Urinary bladder (tissue), 4 donors: ENCODE measurements at places on chromosomes 4 and X. TPM values are rescaled to one million over a fixed set of nuclear protein-coding genes. Genes with fewer than 3 reads are reported as not detected.

TEX13C gene
- total RNA-seq, result not detected

DNA sequence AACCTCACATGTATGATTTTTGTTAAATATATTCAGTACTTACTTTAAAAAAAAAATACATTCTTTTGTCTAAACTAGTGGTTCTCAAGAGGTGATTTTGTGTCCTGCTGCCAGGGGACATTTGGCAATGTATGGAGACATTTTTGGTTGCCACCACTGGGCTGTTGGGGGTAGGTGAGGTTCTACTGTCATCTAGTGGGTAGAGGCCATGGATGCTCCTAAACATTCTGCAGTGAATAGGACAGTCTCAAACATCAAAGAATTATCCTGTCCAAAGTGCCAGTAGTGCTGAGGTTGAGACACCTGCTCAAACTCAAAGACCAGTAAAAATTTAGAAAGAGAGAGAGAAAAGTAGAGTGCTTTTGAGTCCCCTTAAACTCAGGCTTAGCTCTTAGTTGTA is 32.9 kb upstream of the PGM2 start:
- DNase-seq, result no peak

SCOC gene
- total RNA-seq, result 73.0 TPM

- DNase-seq, result no peak
Measured at GRCh38 chr4:90727938-90728337, 600.7 kb downstream of the CCSER1 start.

S100G gene
- total RNA-seq, result not detected

GRCh38 chr4:139501117-139501516 is 47.2 kb downstream of the RAB33B start:
- no peak for DNase-seq

DNA sequence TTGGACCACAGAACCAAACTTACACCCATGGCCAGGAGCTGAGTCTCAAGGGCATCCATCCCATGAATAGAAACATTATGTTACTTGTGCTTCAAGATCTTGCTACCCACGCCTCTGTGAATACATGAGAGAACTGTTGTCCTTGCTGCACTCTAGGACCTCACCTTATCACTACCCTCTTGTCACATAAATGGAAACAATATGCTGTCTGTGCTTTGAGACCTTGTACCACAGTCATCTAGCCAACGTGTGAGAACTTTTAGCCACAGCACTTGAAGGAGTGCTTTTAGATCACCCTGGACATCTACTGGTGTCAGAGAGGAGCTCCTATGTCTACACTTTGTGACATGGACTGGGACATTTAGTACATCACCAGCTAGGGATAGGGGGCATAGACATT is 30.7 kb upstream of the HUWE1 start:
- DNase-seq, result no peak

- DNase-seq, result no peak
Measured at GRCh38 chr4:122606364-122607043, 14.4 kb downstream of the IL21 start.

CD38 gene
- 2.0 TPM for total RNA-seq

DNA sequence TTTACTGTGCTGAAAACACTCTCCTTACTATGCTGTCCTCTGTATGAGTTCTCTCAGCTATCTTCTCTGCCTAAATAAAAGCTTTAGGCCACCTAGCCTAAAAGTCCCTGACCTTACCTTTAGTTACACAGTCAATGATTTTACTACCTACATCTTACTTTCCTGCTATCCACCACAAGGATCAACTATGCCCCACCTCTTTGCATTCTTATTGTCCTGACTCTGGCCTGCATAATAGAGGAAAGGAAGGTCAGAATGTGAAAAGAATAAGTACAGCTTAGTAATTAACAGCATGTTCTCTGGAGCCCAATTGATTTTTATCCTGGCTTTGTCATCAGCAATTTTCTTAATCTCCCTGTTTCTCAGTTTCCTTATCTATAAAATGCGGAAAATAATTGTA is 1257.8 kb downstream of the RPA4 start:
- no peak for DNase-seq

PAGE4 gene
- total RNA-seq, result 13.3 TPM

REPS2 gene
- 15.6 TPM for total RNA-seq

IBSP gene
- total RNA-seq, result not detected

GRCh38 chrX:133794126-133794525 is 191.3 kb downstream of the GPC3 start:
- DNase-seq, result no peak

JADE3 gene
- 9.0 TPM for total RNA-seq

SYNPO2 gene
- total RNA-seq, result 428 TPM

DNA sequence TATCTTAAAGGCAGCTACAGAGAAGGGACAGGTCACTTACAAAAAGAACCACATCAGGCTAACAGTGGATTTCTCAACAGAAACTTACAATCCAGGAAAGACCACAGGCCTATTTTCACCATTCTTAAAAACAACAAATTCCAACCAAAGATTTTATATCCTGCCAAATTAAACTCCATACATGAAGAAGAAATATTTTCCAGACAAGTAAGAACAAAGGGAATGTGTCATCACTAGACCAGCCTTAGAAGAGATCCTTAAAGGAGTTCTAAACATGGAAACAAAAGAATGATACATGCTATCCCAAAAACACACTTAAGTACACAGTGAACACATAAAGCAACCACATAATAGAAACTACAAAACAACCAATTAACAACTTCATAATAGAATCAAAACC is 105.6 kb downstream of the ANXA10 start:
- DNase-seq, result no peak
